SW480 (cell line): ENCODE measurements at places on chromosomes 3 and 15.

GRCh38 chr15:90711842-90712241 lies 5.3 kb upstream of the BLM start:
- DNase-seq: no peak

DNA sequence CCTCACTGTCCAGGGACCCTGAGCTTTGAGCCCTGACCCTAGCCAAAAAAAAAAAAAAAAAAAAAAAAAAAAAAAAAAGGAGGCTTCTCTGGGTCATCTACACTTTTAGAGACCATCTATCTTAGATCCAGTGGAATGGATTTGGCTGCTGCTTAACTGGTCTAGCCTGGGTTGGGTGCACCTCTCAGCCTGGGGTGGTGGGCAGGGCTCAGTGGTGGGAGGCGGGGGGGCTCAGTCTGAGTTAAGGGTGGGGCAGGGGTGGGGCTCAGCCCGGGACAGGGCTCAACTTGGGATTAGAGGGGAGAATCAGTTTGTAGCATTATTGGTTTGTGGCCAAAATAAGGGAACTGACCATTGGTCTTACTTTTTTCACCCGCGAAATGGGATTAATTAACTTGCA lies 139.2 kb downstream of the TPRA1 start:
- DNase-seq: no peak

GRCh38 chr15:92035961-92036360 lies 182.5 kb downstream of the SLCO3A1 start:
- no peak for DNase-seq

DNA sequence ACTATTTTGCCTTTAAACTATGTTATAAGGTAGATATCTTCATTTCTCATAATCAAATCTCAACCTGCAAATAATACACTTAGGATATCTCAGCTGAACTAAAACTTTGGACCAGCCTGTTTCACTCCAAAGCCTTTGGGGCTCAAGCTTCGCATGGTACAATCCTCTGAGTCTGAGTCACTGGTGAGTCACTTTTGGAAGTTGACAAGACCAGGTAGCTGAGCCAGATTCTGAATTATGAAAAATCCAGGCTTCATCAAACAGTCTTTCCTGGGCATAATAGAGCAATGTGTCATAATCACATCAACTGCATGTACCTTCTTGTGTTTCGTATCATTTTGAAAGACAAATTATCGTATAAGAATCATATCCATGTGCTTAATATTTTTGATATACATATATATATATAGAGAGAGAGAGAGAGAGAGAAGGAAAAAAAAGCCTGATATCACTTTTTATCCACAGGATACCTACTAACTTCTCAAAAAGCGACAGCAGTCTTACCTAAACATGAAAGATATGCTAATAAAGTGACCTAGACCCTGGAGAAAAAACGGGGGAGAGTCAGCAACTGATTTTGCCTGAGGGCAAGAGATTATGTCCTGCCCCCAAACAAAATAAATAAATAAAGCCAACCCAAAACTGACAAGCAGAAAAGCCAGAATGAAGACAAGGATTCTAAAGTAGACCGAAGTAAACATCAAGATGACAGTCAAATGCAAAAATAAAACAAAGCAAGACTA lies 263.9 kb upstream of the TGFBR2 start:
- peak; percentile 77 for DNase-seq

DNA sequence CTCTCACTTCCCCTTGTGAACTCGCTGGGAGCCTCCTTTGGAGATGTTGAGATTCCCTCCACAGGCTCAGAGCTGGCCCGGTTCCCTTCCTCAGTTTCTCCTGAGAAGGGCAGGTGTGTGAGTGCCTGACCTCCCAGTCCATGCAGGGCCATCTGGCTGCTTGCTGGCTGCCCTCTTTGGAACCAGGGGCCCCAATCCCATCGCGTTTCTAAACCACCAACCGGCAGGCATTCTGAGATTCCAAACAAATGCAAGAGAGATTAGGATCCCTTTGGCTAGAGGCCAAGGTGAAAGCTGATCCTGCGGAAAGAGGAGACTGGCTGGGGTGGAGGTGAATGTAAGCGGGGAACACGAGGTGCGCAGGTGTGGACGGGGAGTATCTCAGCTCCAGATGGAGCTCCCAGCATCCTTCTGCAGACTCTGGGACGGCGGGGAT lies 2.9 kb upstream of the PRRT3 start:
- no peak for DNase-seq

GRCh38 chr3:16317561-16317945 lies 52.5 kb downstream of the OXNAD1 start:
- no peak for DNase-seq

DNA sequence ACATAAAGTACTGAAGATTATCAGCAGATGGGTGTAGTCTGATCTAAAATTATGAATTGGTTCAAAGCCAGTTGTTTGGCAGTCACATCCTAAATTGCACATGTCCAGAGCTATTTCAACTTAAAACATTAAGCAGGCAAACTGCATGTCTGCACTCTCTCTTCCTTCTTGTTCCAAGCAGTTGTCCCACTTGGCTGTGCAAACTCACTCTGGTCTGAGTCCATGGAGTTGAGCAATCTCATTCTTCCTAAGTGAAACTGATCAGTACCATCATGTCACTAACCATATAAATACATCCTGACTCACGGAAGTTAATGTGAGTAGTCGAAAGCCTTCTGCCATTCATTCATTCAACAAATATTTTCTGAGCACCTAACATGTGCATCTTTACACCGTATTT lies 353.0 kb downstream of the ROBO1 start:
- no peak for DNase-seq

DNA sequence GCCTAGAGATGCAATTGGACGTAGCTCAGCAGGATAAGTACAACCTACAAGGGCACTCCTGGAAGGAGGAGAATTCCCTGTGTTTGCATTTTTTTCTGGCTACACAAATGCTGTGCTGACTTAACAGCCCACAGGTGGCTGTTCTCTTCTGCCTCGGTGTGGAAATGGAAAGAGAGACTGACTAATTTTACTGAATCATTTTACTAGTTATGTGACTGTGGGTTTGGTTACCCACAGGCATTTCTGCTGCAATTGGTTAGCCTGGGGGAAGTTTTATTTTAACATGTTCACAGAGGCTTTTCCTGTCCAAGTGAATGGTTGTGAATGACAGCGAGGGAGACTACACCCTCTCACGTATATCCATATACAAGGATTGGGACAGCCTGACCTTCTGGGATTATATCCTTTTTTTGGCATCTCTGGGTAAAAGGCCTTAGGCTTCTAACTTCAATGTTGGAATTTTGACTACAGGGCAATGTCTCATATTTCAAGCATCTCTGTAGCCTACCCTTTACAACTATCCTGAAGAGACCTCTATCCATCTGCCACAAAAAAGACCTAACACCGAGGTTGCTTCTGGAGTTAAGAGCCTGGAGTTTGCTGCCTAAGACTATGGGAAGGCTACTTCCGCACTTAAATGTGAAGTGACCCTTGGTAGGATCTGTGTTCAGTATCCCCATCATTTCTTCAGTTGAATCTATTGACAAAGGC lies 67.2 kb upstream of the TP63 start:
- DNase-seq: peak; percentile 80

- DNase-seq: no peak
Observed at GRCh38 chr3:141971571-141971970, 95.1 kb downstream of the ATP1B3 start.

DNA sequence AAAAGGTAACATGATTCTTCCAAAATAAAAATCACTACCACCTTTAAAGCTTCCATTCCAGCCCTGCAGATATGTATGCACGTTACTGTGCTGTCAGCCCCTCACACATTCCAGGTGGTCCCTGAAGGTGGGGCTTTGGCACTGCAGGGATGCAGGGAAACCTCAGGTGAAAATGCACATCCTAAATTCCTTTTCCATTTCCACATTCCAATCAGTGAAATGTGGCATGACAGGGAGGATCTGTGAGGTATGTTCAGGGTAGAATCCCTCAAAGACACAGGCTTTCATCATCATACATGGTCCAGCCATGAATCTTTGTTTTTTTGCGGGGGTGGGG lies 45.3 kb downstream of the CCR4 start:
- no peak for DNase-seq

DNA sequence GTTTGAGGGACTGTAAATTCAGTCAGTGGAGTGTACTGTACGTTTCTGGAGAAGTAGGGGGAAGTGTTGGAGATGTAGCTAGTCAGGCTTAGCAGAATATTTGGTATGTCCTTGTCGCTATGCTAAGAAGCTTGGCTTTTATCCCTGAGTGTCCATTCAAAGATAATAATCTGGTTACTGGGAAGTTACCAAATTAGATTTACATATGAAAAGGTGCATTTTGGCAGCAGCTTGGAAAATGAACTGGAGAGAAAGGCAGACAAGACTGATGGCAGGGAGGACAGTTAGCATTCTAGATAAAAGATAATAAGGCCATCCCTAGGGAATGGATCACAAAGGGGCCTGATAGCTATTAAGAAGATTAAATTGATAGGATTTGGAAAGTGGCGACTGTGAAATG lies 58.7 kb downstream of the P2RY1 start:
- DNase-seq: no peak

DNA sequence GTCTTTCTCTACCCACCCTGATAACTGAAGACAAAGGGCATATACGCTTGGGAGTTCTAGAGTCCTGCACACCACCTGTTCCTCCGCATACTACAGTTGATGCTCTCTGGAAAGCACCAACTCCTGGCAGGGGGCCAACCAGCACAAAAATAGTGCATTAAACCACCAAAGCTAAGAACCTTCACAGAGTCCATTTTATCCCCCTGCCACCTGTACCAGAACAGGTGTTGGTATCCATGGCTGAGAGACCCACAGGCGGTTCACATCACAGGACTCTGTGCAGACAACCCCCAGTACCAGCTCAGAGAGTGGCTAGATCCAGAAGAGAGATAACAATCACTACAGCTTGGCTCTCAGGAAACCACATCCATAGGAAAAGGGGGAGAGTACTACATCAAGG lies 114.4 kb upstream of the POU1F1 start:
- DNase-seq: no peak

- no peak for DNase-seq
Observed at GRCh38 chr3:21502656-21503055, 248.4 kb downstream of the ZNF385D start.

- DNase-seq: no peak
Observed at GRCh38 chr3:194686816-194687637, 1.3 kb downstream of the FAM43A start.

DNA sequence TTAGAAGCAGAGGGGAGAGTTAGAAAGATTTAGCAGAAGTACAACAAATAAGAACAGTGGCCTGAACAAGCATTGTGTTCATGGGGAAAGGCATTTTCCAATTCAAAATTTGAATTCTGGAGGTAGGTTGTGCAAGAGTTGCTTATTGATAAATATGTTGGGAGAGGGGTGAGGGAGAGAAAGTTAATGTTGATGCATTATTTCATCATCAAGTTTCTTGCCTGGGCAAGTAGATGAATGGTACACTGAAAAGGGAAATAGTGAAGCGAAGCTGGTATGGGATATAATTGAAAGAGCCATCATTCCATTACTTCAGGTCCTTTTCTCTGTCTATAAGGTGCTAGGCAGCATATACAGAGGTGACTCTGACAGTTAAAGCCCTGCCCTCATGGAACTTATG lies 288.9 kb upstream of the GBE1 start:
- no peak for DNase-seq

DNA sequence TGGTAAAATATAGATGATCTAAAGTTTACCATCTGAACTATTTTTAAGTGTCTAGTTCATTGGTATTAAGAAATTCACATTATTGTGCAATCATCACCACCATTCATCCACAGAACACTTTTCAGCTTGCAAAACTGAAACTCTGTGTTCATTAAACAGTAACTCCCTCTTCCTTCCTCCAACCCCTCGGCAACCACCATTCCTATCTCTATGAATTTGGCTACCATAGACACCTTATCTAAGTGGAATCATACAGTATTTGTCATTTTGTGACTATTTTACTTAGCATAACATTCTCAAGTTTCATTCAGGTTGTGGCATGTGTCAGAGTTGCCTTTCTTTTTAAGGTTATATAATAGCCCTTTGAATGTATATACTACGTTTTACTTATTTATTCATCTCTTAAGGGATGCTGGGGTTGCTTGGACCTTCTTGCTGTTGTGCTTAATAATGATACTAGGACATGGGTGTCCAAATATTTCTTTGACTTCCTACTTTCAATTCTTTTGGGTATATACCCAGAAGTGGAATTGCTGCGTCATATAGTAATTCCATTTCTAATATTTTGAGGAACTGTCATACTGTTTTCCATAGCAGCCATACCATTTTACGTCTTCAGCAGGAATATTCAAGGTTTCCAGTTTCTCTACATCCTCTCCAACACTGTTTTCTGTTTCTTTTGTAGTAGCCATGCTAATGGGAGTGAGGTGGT lies 20.9 kb downstream of the KAT2B start:
- no peak for DNase-seq

GRCh38 chr3:63807961-63808565 lies 11.0 kb upstream of the C3orf49 start:
- DNase-seq: no peak

DNA sequence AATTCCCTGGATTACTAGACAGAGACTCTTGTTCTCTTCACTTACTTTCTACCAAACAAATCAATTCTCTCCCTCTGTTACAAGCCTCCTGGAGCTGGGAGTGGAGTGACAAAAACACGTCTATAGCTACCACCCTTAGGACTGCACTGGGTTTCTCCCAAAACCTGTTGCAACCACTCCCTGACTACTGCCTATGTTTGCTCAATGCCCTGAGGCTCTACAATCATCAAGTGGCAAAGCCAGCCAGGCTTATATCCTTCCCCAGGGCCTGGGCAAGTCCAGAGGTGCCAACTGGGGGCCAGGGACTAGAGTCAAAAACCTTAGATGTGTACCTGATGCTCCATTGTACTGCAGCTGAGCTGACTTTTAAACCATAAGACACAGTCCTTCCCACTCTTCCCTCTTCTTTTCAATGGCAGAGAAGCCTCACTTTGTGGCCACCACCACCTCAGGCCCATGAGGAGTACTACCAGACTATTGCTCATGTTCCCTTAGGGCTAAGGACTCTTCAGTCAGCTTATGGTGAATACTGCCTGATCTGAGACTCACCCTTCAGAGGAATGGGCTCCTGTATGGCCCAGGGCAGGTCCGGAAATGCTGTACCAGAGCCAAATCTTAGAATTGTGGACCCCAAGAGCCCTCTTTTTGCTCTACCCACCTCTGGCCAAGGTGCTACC lies 125.4 kb upstream of the PLCL2 start:
- no peak for DNase-seq

DNA sequence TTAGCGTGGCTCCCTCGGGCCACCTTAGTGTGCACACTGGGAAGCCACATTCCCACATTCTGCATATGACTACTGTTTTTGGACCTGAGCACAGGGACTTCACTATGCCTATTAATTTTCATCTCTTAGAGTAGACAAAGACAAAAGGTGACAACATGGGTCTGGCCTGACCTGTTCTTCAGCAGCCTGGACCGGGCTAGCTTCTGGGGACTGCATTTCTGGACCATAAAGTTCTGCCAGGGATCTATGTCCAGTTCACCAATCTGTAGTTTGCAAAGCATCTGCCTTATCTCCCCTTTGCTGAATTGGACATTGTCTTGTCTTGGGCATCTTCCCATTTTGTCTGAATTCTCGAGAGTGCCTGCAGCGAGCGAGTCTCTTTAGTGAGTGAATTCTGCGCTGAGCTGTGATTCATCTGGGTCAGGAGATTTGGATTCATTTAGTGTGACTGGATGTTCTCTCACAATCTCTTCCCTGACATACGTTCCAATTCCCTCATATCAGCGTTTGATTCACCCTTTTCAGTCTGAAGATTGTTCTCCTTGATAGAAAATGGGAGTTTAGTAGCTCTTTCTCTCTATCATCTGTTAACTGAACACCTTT lies 112.2 kb upstream of the PLXNA1 start:
- no peak for DNase-seq
